ENCODE measurements at places on chromosomes 7 and 10.

GRCh38 chr10:71259815-71260501 lies 47.6 kb downstream of the UNC5B start:
- no peak for DNase-seq

DNA sequence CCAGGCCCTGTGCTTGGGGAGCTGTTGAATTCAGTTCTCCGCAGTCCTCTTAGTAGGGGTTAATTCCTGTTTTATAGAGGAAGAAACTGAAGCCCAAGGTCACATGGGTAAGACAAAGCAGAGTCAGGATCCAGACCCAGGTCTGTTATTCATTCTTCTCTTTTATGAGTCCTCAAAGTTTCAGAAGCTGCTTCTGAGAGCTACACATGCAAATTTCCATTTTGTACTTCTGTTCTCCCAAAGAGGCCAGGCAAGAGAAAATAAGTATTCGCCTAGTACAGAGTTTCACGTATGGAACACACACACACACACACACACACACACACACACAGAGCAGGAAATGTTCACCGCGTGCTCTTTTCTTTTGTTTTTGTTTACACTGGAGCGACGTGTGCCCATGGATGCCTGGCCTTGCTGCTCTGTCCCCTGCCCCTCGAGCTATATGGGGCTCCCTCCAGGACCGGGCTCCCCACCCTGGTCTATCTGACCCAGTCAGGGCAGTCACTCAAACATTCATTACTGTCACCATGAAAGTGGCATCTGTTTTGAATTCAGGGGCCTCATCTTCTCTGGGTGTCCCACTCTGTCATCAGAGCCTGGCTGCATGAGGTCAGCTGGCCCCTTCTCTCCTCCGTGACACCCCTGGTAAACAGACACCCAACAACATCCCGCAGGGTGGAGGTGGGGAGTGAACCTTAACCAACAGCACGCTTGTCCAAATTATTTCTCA lies 84.4 kb downstream of the TNS3 start:
- no peak for DNase-seq

- DNase-seq: no peak
These were observed 26.2 kb downstream of the ANTXRL start for GRCh38 chr10:46312953-46313352.

DNA sequence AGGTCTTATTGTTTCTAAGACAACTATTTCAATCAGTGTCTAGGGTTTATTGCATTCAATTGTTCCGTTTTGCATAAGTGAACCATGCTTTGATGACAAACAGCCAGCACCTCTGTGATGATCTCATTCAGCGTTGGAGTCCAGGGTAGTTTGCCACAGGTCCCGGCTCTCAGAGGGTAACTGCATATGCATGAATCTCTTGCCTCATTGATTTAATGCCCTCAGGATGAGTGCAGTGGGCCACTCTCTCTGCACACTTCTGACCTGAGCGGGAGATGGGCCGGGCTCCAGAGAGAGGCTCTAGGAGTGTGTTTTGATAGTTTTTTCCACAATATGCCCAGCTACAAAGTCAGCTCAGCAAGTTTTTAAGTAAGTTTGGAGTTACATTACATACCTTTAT lies 83.9 kb downstream of the HECW1 start:
- no peak for DNase-seq

GRCh38 chr7:104960741-104961448 lies 53.1 kb upstream of the KMT2E start:
- DNase-seq: no peak

- no peak for DNase-seq
These were observed 97.8 kb upstream of the PPIF start for GRCh38 chr10:79249186-79250121.

- DNase-seq: no peak
These were observed 47.0 kb upstream of the RPA3 start for GRCh38 chr7:7765422-7765821.

DNA sequence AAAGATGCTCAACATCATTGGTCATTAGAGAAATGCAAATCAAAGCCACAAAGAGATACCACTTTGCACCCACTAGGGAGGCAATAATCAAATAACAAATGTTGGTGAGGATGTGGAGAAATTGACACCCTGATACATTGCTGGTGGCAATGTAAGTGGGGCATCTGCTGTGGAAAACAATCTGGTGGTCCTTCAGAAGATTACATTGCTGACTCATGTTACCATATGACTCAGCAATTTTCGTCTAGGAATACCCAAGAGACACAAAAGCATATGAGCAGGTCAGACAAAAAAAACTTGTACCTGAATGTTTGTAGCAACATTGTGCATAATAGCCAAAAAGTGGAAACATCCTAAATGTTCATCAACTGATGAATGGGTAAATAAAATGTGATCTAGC lies 4.9 kb upstream of the CLDN3 start:
- DNase-seq: no peak

DNA sequence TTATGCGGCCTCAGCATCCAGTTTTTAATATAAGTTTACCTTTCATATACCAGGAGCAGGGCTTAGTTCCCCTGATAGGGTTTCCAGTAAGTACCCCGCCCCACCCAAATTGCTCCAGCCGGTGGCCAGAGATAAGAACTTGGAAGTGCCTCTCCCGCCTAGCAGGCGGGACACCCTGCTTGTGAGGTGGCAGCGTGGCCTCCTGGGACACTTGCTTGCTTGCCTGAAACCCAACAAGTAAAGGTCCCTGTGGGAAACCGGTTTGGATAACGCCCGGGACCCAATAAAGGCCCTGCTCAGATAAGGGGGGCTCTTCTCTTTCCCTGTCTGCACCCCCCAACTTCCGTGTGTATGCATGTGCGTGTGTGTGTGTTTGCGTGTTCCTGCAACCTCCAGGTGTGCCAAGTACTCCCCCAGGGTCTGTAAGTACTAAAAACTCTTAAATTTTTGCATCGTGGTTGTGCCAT lies 154.3 kb downstream of the ARHGAP21 start:
- DNase-seq: no peak

DNA sequence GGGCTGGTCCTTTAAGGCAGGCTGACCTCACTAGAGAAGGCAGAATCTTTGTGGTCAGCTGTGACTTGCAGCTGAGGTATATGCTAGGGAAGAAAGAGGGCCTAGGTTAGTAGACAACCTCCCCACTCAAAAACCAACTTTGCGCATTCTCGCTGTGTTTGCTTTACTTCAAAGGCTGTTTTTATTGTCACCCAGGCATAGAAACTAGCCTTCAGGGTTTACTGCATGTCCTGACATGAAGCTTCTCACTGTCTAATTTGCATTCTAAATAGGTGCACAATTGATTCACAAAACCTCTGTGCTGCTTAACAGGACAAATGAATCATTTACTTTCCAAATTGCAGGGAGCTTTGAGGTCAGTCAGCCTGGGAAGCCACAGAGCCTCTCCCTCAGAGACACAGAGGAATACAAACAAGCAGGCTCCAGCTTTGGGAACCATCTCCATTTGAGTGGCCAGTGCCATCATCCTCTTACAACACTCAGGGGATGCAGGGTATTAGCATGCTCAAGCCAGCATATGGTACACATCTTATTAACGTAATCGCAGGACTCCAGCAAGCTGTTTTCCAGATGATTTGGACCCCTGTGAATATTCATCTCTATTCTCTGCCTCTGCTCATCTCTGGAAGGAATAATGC lies 596.4 kb upstream of the GHITM start:
- DNase-seq: no peak

DNA sequence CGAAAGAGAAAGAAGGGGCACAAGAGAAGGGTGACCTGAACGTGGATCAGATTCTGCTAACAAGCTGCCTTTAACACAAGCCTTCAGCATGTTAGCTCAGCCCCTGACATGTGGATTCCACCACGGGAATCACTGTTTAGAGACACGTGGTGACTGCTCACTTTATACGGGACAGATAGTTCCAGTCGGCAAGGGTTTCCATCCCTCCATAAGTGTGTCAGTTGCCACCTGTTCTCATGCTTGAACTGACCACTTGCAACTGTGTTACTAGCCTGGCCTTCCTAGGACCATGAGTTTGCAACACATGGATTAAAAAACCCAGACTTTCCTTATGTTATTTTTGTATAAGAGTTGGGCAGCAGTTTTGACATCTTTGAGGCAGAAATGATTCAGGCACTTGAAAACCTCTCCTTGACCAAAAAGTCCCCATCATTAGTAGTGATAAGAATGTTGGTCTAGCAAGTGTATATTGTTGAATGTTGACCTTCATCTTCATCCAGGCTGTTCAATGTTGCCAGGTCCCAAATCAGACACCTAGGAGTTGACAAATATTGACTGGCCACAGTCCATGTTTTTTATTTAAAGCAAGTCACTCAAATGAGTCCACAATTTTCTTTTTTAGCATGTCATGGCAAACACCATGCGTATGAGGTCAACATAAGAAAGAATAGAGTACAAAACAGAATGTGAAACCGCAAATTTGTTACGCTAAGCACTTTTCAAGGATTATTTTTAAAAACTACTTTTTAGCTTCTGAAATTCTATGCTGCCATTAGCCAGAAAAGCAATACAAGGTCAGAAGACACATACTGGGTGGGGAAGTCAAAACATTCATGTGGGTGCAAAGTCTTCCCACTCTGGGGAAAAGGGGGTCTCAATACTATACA lies 101.6 kb downstream of the ABLIM1 start:
- DNase-seq: no peak

DNA sequence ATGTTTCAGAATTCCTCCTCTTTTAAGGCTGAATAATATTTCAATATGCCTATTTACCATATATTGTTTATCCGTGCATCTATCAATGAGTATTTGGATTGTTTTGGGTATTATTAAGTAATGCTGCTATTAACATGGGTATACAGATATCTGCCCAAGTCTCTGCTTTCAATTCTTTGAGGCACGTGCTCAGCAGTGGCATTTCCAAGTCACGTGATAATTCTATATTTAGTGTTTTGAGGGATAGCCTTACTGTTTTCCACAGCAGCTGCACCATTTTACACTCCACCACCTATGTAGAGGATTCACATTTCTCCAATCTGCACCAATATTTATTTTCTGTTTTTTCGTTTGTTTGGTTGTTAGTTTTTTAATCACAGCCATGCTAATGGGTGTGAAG lies 636.8 kb upstream of the ANKRD30A start:
- no peak for DNase-seq

DNA sequence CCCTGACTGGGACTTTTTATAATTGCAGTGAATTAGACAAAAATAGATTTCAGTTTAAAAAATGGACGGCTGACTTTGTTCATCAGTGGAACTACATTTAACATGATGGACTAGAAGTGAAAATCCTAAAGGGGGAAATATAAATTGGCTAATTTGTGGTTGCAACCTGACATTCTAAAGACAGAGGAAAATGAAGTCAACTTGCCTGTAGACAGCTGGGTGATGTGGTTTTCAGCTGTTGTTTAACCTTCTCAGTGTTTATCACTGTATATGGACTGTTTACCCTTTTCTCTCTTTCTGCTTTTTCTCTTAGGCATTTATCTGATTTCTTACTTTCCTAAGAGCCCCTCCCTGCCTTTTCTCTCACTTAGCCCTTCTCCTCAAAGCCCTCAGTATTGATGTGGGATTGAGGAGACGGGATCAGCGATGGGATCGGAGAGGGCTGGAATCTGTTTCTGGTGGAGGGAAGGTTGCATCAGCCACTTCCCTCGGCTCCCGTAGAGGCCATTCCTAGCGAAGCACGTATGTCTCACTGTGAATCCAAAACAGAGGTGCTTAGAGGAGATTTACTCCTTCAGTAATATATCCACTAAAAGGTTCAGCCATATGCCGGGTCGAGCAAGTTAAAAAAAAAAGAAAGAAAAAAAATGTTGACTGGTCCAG lies 109.0 kb upstream of the KLF6 start:
- no peak for DNase-seq

DNA sequence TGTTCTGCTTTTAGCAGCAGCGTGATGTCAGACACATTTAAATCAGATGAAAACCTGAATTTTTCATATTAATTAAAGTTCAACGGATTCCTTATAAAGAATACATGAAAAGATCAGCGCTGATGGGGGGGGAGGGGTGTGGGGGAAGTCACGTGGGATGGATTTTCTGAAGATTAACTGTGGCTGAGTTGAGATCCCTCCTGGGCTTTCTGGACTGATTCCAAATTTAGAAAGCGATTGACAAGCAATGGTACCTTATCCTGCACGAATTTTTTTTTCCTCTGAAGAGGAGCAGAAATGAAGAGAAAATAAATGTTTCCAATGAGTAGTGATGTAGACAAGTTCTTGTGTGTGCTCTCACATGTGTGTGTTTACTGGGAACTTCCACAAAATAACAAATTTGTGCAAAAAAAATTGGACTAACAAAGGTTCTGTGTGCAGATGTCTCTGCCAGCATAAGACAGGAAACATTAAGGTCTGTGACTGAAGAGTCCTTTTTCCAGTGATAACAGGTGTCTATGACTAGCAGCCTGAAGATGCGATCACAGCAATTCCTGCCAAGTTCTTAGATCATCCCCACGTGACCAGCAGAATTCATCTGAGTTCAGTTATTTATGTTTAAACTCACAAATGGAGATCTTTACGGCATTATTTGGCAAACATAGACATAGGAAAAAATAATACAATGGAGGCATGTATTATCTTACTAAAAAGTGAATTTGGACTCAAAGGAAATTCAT lies 585.2 kb upstream of the CELF2 start:
- DNase-seq: no peak

GRCh38 chr10:5981529-5981928 lies 4.2 kb upstream of the IL15RA start:
- DNase-seq: no peak
